ENCODE measurements at places on chromosomes 2 and 18.

DNA sequence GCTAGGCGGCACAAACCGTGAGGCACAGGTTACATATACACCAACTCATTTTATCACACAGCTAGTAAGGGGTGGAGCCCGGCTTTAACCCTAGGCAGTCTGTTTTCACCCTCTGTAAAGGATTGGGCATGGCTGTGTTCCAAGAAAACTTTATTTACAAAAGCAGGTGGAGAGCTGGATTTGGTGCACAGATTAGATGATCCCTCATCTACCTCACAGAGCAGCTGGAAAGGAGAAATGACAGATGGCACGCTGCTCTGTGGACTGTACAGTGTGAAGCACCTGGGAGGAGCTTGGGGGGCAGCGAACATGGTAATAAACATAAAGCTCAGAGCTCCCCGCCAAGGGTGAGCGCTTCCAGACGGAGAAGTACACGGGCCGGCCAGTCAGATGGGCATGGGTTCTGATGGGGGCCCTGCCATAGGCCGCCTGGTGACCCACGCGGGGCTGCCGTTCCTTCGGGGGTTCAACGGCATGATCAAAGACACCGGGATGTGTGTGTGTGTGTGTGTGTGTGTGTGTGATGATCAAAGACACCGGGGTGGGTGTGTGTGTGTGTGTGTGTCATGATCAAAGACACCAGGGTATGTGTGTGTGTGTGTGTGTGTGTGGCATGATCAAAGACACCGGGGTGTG is 862 bp upstream of the TMEM177 start:
- no peak for DNase-seq

- DNase-seq: no peak
Measured at GRCh38 chr2:144606466-144607095, 86.7 kb upstream of the ZEB2 start.

- DNase-seq: no peak
Measured at GRCh38 chr2:213220967-213221603, 63.2 kb upstream of the SPAG16 start.

DNA sequence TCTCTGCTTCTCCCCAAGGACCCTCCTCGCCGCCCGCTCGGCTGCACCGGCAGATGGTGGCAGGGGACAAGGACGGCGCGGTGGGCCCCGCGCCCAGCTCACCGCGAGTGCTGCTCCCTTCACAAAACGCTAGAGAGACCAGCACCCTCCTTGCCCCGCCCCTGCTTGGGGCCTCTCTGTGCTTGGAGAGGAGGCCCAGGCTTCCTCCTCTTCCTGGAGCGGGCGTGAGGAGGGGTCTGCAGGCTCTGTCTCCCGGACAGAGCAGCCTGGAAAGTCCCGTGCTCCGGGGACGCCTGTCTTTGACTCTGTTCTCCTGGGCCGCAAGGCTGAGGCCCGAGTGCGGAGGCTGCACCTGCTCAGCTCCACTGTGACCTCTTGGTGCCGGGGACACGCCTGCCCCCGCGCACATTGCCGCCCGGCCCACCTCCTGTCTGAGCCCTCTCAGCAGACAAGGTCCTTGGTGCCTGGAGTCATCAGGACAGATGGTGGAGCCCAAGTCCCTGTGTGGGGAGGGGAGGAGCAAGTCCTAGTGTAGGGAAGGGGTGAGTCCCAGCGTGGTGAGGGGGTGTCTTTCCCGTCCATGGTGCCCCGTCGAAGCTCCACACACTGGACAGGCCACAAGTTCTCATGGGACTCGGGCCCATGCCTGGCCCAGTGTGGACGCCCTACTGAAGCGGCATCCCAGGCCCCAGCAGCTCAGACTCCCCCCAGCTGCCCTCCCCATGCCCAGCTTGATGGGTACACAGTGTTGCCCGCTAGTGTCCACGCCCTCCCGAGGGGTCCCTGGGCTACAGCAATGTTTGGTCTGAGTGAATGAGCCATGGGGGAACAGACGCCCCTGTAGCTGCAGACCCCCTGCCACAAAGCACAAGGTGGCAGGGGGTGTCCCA is 33.8 kb downstream of the RTP5 start:
- no peak for DNase-seq

- no peak for DNase-seq
Measured at GRCh38 chr18:79819064-79819967, 21.6 kb downstream of the KCNG2 start.
